Activated CD4-positive, alpha-beta T cell treated with anti-CD3 and anti-CD28 coated beads for 36 hours (primary cell): ENCODE measurements at places on chromosomes 6 and 20.

DNA sequence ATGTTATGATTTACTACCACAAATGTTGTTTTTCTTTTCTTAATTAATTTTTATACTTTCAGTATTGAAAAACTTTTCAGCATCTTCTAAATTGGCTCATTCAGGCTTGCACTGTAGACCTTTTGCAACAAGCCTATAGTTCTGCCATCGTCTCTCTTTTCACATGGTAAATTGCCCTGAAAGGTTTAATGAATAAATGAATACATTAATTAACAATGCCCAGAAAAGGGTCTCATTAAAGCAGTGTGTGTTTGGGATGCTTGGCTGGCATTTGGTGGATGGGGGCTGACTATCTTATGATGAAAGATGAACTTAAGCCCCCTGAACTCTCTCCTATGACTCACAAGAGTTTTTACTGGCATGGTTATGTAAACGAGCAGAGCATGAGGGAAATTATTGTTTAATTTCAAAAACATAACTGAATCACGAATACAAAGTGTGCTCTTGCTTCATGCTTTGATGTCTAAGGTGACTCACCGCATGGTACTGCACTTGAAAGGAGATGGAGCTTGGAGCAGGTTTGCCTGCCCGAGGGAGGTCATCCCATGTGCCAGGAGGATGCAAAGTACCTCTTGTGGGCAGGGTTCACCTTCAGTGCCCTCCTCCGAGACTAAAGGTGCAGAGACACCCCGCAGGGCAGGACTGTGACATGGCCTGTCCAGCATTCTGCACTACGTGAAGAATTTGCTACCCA lies 13.8 kb upstream of the PCK1 start:
- no peak for DNase-seq

GRCh38 chr6:125802943-125803377 lies 12.2 kb downstream of the NCOA7 start:
- no peak for DNase-seq

- DNase-seq, result no peak
Observed at GRCh38 chr20:50658804-50659380, 32.5 kb downstream of the RIPOR3 start.

DNA sequence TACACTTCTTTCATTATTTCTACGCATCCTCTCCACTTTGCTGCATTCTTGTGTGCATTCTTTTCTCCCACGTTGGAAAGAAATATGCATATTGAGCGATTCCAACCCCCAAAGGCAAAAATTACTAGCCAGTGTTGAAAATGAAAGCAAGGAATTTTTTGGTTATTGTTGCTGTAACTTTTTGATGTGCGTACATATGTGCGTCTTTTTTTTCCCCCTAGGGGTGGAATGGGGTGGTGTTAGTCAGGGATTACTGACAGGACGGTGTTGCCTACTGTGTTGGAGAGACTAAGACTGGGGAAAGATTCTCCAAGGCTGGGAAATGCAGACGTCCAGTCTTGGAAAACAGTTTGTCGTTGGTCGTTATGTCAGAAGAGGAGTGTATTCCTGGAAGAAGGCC lies 44.2 kb upstream of the ESR1 start:
- DNase-seq, result peak; percentile 6

DNA sequence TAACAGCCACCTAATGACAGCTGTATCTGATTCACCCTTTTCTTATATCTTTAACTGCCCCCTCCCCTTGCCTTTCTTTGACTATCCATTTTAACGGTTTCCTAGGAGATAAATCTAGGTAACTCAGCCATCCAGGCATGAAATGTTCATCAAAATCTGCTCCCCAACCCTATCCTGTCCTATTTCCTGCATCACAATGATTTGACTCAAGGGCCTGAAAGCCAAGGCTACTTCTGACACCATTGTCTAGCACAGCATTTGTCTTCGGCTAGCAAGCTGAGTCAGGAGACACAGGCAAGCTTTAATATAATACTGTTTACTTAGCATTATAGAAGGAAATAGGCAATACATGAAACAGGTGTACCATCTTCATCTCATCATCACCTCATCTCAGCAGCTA lies 31.6 kb upstream of the MANEA start:
- DNase-seq, result no peak

DNA sequence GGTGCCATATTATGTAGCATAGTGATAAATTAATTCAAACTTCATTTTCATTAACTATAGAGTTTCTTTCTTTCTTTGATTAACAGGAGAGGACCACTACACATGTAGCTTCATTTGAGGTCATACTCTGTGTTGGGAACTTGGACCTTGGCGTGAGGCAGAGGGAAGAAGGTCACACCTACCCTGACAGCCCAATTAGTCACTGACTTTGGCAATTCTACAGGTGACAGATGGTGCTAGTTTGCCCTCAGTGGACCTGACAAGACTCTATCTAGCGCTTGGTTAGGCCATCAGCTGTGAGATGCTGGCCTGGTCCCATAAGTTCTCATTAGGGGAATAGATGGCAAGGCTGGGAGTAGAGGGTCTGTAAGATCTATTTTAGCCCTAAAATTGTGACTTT lies 14.2 kb downstream of the SLX4IP start:
- no peak for DNase-seq

- no peak for DNase-seq
Observed at GRCh38 chr6:23611776-23612381, 514.1 kb upstream of the NRSN1 start.

DNA sequence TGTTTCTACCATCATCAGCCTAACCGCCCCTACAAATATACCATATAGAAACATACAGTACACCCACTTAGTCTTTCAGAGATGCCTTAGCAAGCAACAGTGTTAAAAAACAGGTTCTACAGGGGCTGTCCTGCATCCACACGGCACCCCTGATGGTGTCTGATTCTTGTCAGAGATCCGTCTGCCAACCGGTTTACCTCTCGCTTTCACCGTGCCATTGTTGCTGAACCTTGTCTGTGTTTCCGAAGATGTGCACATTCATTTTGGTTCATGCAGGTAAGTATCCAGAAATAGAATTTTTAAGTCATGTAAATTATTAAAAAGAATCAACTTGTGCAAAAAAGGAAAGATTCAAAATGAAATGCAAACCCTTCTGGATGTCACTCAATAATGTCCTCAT lies 52.9 kb downstream of the EPHA7 start:
- no peak for DNase-seq

DNA sequence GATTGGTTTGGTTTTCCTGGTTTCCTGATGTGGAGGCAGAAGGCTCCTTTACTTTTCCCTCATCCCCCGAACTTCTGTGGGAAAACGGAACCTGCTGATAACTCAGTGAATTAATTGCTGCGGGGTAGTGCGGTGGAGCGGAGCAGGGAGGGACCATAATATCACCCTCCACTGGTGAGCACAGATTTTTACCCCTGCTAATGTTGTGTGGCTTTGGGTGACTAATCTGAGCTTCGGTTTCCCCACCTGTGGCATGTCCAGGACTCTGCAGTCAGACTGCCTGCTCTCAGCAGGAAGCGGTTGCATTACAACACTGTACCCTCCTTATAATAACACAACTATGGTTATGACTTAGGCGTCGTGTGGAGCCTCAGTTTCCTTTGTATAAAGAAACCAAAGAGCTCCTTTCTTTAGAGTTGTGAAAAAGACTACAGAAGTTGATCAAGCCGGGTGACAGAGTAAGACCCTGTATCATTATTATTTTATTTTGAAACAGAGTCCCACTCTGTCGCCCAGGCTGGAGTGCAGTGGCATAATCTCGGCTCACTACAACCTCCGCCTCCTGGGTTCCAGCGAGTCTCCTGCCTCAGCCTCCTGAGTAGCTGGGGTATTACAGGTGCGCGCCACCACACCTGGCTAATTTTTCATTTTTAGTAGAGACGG lies 2.2 kb upstream of the ID1 start:
- DNase-seq, result peak; percentile 79

DNA sequence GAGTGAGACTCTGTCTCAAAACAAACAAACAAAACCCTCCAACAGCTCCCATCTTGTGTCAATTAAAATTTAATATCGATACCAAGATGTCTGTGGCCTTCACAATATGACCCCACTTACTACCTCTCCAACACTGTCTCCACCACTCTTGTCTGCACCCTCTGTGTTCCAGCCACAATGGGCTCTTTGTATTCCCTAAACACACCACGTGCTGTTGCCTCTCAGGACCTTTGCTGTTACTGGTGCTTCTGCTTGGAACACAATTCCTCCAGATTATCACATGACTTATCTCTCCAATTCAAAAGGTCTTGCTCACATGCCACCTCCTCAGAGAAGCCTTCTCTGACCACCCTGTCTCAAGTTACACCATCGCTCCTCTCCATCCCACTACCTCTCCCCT lies 6.0 kb upstream of the HCK start:
- DNase-seq, result no peak

DNA sequence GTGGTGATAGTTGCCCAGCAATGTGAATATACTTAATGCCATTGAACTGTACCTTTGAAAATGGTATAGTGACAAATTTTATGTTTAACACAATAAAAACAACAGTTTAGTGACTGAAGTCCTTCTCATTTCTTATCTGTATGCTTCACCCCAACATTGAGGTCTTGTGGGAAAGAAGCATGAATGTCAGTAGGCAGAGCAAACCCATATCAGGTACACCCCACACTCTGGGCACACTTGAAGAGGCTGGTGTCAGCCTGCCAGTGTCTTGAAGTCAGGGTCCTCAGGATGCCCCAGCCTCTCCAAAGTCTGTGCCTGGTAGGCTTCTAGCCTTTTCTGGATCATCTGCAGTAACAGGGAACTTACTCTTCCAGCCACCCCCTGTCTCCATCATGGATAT lies 51.2 kb downstream of the CD164 start:
- DNase-seq, result no peak

GRCh38 chr6:117304446-117304845 lies 39.1 kb downstream of the VGLL2 start:
- DNase-seq, result no peak

DNA sequence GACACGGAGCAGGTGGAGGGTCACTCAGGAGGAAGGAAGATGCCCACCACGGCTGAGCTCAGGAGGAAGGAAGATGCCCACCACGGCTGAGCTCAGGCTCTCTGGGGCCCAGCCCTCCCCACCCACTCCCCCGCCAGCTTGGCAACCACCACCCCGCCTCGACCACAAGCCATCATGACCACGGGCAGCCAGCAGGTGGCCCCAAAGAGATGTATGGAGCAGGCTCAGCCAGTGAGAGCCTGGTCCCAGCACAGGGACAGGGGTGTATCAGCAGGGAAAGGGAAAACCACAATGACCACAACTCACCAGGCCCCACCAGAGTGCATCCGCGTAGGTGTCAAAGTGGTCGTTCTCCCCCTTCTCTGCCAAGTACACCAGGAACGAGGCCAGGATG lies 30.4 kb downstream of the KCNQ2 start:
- peak; percentile 85 for DNase-seq

- DNase-seq, result no peak
Observed at GRCh38 chr6:53441761-53442160, 93.0 kb upstream of the ELOVL5 start.

DNA sequence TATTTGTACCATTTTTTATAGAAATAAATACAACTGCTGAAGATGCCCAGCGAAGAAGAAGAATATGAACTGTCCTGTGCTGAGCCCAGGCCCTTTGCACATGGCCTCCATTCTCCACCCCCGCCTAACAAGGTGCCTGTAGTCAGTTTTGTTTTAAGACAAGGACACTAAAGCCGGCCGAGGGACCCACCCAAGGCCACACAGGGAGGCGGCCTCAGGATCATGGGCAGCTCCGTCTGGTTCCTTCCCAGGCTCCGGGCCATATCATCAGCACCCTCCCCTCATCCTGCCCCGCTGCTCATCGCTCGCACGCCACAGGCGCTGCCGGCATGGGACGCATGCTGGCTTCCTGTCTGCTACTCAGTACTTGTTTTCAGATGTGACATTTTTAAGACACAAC lies 21.3 kb downstream of the PSMG4 start:
- DNase-seq, result no peak

DNA sequence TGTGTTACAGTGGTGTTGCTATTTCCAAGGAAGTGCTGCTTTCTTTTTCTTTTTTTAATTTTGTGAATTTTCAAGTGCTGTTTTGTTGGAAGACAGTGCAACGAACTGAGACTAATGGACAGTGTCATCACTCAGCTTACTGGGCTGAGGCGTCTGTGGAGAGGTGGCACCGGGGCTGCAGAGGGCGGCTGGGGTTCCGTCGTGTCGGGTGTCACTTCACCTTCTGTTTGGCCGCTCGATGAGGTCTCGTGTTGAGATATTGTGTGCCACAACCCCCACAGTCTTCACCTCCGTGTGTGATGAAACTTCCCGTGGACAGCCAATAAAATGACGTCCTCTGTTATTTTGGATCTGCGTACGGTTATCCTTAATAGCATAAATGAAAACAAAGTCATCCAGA lies 149.4 kb upstream of the SNX9 start:
- no peak for DNase-seq

DNA sequence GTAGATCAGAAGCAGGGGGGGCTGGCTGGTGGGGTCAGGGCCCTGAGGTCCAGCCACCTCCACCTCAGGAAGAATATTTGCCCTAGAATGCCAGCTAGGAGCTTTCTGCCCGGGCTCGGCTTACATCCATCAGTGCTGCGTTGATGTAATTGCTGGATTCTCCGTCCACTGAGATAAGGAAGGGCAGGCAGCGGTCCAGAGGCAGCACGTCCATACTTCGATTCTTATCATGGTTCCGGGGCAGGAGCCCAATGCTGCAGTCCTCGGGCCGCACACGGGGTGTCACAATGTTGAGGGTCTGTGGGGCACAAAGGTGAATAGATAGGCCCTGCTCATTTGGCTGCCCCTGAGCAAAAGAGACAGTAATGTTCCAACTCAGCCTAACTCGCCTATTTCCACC lies 483.8 kb upstream of the CHD6 start:
- DNase-seq, result no peak

DNA sequence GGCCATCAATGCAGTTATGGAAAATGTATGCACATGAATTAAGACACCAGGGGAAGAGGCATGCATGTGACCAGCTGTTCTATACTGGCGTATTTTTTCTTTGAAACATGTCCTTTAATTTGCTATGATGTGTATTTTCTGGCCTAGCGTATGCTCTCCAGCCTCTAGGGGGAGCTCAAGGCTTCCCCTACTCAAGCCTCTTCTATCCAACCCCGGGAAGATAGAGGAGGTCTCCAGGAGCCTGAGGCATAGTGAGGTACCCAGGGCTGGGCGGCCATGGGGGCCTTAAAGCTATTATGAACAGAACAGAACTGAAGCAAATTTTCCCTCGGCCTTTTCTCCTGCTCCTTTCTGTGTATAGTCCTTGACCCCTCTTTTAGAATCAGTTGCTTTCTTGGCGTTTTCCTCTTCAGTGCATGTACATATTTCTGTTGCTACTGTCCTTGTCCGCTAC lies 528.9 kb downstream of the MAFB start:
- DNase-seq, result peak; percentile 47

DNA sequence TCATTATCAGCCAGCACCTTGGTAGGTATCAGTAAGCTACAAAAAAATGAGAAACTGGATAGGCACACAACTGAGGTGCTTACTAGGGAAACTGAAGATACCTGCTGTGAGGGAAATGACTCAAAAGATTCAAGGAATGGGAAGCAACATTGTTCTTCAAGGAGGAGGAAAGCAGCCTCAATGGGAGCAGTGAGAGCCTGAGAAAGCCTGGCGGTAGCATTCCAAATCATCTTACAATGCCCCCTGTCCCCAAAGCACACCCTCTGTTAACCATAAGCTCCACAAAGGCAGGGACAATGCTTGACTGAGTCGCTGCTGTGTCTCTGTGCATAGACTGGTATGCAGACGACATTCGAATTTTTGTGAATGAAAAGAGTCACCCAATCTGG lies 10.6 kb downstream of the PKHD1 start:
- DNase-seq, result no peak
